Fibroblast of lung (primary cell): ENCODE measurements at places on chromosomes 7 and 10. TPM values are rescaled to one million over a fixed set of nuclear protein-coding genes. Genes with fewer than 3 reads are reported as not detected.

- no peak overlapping the region for H3K27ac ChIP-seq
- H3K4me3 ChIP-seq = no peak overlapping the region
- no peaks in the 10 kb centered on the region for H3K36me3 ChIP-seq
- DNase-seq = peak; percentile 22
- H3K27me3 ChIP-seq = no peaks in the 10 kb centered on the region
Observed at GRCh38 chr7:51121036-51121790, 195.4 kb downstream of the COBL start.

- H3K36me3 ChIP-seq = no peaks in the 10 kb centered on the region
- H3K4me3 ChIP-seq = no peak overlapping the region
- H3K27ac ChIP-seq = no peak overlapping the region
- H3K4me1 ChIP-seq = no peaks in the 10 kb centered on the region
- no peaks in the 10 kb centered on the region for H3K27me3 ChIP-seq
- DNase-seq = no peak
Observed at GRCh38 chr7:137658190-137658900, 188.4 kb downstream of the DGKI start.

GRCh38 chr7:44286182-44286617, 39.2 kb downstream of the CAMK2B start:
- H3K27me3 ChIP-seq = peaks cover 2% of the 10 kb centered on the region
- no peaks in the 10 kb centered on the region for H3K4me1 ChIP-seq
- no peak for DNase-seq
- no peak overlapping the region for H3K27ac ChIP-seq
- no peaks in the 10 kb centered on the region for H3K36me3 ChIP-seq

DNA sequence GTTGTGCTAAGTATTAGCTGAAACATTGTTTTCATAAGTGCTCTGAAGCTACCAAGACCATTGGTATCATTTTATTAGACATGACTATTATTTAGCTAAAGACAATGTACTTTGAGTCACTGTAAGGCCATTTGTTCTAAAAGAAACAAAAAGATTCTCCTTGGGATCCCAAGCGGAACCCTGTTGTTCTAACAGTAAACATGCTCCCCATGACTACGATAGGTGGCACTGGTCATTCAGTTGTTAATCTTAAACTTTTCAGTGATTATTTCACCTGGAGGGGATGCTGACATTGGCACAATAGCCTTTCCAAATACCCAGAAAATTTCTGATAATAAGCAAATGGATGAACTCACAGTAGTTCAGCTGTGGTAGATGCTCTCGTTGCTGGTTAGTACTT, 715.0 kb downstream of the AUTS2 start:
- DNase-seq = no peak
- H3K36me3 ChIP-seq = no peaks in the 10 kb centered on the region
- H3K27ac ChIP-seq = no peak overlapping the region
- H3K4me3 ChIP-seq = no peak overlapping the region
- H3K4me1 ChIP-seq = no peaks in the 10 kb centered on the region
- H3K27me3 ChIP-seq = no peaks in the 10 kb centered on the region

DNA sequence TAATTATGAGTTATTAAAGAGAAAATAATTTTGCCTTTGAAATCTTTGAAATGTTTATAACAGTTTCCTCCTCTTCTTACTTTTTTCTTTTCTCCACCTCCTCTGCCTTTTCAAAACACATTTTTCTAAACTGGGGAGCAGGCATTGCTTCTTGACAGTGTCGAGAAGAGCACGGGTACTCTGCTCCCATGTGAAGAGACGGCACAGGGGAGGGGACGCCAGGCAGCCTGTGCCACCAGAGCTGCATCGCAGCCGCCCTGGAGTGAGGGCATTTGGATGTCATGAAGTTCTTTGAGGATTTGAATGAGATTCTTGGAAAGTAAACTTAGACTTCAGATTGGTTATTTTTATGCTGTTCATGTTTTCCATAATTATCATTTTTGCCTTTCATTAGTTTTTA, 149.7 kb downstream of the ACTR3B start:
- no peak overlapping the region for H3K27ac ChIP-seq
- H3K4me3 ChIP-seq = no peak overlapping the region
- DNase-seq = no peak
- no peaks in the 10 kb centered on the region for H3K36me3 ChIP-seq
- H3K27me3 ChIP-seq = no peaks in the 10 kb centered on the region
- no peaks in the 10 kb centered on the region for H3K4me1 ChIP-seq

DNA sequence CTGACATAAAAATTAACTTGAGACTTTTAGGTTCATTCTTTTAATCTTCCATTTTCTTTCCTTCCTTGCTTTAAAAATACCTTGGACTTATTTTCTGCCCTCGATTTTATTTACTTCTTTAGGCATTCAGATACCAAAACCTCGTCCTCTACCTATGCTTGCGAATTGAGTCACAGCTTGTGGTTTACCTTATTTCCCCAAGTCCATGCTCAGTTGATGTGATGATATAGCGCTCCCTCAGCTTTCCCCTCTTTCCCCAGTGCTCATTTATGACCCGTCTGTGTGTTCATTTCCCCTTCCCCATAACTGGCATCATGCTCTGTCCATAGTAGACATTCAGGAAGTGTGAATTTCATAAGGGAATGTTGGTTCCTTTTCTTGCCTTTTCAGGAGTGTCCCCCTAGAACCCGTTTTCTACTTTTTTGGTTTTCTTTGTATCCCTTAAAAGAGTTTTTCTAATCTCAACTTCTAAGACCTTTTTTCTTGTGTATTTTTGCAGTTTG, 19.1 kb upstream of the PRKRIP1 start:
- no peak overlapping the region for H3K27ac ChIP-seq
- no peak for DNase-seq
- no peak overlapping the region for H3K4me3 ChIP-seq
- no peaks in the 10 kb centered on the region for H3K27me3 ChIP-seq
- no peaks in the 10 kb centered on the region for H3K36me3 ChIP-seq
- no peaks in the 10 kb centered on the region for H3K4me1 ChIP-seq

RHOBTB1 gene
- 19.8 TPM in 2 replicates for total RNA-seq

CDNF gene
- total RNA-seq = 1.2 and 1.5 TPM in 2 replicates

RET gene
- 0.77 and 0.83 TPM in 2 replicates for total RNA-seq
